DMS 273 treated with DMSO at 0.1 percent for 48 hours (cell line): ENCODE measurements at places on chromosomes 11 and 22.

DNA sequence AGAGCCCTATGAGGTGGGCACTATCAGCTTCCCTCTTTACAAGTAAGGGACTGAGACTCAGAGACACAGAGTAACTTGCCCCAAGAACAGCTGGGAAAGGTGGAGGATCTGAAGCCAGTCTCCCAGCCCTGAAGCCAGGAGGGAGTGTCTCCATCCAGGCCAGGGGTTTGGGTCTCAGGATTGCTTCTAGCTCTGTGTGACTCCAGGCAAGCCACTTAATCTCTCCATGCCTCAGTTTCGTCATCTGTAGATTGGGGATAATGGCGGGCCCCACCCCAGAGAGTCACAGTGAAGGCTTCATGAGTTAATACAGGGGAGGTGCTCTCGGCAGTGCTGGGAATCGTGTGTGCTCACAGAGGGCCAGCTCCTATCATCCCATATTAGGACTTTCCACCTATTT lies 10.5 kb downstream of the MAP4K2 start:
- no peak for DNase-seq

DNA sequence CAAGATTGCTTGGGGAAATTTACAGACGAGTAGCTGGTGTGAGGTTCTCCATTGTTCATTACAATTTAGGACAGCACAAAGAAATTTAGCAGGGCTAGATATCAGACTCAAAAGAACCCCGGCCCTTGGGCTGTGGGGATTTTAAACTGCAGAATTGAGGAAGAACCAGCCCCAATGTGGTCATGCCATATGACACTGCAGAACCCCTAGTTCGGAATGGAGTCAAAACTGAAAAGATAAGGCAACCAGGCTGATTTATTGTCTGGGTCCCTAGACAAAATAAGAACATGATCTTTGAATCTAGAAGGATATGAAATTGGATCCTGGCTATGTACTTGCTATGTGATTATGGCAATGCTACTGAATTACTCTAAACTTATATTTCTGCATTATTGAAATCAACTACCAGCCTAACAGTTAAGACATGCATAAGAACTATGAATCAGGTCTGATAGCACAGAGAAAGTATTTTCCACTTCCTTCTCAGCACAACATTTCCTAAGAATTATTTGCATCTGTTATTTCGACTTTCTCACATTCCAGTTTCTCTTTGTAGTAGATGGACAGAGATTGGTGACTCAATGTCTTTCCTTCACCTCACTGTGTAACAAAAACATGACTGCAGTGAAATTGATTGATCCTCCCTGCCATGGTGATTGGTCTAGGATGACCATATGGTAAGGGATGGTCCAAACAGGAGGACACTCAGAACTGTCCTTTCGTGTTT lies 13.2 kb downstream of the MMP3 start:
- DNase-seq = no peak

DNA sequence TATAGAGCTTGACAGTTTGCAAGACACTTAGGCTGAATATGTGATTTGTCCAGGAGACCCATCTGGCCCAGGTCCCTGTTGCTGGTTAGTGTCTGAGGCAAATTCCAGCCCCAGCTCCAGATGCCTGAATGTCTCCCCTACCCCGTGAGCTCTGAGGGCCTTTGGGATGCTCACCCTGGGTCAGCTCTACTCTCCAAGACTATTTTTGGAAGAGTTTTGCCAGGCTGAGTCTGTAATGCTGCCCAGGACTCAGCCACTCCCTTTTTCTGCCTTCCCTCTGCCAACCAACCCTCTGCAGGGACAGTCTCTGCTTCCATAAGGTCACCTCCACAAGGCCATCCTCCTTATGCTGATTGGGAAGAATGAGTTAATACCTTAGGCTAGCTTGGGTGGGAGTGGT lies 66.3 kb downstream of the CABIN1 start:
- DNase-seq = no peak

DNA sequence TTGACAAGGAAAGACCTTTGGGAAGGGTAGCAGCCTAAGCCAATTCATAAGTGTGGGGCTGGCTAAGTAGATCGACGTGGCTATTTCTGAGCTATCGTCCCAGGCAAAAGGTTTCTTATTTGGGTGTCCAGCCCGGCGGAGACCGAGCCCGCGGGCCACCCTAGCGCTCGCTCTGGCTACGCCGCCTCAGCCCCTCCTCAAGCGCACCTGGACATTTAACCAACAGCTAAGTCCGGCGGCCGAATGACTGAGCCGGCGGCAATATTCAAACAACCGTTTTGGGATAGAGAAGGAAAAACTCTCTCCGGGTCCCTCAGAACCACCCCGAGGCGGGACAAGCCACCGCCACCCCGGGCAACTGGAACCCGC lies 457 bp downstream of the RNF141 start:
- DNase-seq = peak; percentile 1

GRCh38 chr11:84909740-84910139 lies 717.4 kb downstream of the DLG2 start:
- no peak for DNase-seq

GRCh38 chr22:20532256-20532993 lies 25.0 kb downstream of the MED15 start:
- no peak for DNase-seq

- no peak for DNase-seq
Observed at GRCh38 chr11:2402106-2402505, 1.6 kb downstream of the TSSC4 start.

DNA sequence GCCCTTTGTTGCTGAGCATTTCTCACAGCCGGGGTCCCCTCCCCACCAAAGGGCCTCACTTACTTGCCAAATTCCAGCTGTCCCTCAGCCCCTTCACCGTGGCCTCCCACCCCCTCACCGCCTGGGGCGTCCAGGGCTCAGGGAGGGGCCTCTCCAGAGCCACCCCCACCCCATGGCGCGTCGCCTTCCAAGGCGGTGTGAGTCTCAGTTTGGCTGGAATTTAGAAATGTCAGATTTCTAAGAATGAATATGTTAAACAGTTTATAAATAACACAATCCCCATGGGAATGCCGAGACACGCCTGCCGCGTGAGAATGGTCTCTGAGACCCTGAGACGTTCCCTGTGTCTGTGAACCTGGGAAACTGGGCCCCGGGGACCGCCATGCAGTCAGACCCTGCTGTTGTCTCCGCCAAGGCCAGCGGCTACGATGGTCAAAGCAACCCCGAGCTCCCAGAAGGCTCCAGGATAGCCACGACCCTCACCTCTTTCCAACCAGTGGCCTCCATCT lies 28.9 kb downstream of the CELSR1 start:
- DNase-seq = no peak

- no peak for DNase-seq
Observed at GRCh38 chr11:116403794-116404461, 368.9 kb downstream of the BUD13 start.

DNA sequence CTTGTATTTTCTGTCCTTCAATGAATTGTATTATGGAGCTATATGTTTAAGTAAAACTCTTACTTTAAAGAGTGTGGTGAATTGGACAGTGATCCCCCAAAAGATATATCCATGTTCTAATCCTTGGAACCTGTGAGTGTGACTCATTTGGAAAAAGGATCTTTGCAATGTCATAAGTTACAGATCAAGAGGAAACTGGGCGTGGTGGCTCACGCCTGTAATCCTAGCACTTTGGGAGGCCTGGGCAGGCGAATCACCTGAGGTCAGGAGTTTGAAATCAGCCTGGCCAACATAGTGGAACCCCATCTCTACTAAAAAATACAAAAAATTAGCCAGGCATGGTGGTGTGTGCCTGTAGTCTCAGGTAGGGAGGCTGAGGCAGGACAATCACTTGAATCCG lies 36.7 kb downstream of the ELF5 start:
- no peak for DNase-seq

GRCh38 chr22:21984793-21985192 lies 2.2 kb upstream of the TOP3B start:
- no peak for DNase-seq

DNA sequence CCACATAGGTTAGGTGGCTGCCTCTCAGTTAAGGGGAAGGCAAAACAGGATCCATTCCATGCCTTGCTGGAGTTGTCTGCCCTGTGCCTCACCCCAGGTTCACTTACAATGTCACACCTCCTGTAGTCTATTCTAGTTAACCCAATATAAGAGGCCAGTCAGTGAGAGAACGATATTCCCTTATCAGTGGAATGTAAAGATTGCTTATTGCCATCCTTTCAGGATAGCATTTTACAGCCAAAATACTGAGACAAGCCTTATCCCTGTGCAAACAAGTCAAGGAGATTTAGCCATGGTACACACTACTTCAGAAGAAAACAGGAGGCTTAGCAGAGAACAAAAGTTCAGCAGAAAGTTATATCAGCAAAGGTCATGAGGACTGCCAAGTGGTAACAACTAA lies 5.5 kb downstream of the CYP2R1 start:
- DNase-seq = no peak

- no peak for DNase-seq
Observed at GRCh38 chr11:75565221-75565814, 3.3 kb downstream of the SERPINH1 start.

DNA sequence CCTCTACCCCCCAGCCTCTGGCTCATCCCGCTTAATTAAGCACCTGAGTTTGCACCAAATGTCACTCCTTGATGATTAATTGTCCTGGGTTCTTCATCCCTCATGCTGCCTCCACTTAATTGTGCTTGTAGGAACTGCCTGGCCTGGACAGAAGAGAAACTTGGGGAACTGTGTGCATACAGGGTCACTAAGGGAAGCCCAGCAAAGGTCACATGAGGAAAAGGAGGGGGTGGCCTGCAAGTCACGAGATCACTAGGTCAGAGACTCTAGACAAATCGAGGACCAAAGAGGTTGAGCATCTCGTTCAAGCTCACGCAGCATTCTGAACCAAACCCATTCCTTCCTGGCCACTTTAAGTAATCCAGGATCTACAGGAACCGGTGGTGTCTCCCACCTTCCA lies 75.8 kb downstream of the PDE2A start:
- no peak for DNase-seq

- no peak for DNase-seq
Observed at GRCh38 chr11:79822766-79823165, 381.9 kb upstream of the TENM4 start.

- DNase-seq = no peak
Observed at GRCh38 chr22:42829302-42829701, 27.8 kb downstream of the ARFGAP3 start.

DNA sequence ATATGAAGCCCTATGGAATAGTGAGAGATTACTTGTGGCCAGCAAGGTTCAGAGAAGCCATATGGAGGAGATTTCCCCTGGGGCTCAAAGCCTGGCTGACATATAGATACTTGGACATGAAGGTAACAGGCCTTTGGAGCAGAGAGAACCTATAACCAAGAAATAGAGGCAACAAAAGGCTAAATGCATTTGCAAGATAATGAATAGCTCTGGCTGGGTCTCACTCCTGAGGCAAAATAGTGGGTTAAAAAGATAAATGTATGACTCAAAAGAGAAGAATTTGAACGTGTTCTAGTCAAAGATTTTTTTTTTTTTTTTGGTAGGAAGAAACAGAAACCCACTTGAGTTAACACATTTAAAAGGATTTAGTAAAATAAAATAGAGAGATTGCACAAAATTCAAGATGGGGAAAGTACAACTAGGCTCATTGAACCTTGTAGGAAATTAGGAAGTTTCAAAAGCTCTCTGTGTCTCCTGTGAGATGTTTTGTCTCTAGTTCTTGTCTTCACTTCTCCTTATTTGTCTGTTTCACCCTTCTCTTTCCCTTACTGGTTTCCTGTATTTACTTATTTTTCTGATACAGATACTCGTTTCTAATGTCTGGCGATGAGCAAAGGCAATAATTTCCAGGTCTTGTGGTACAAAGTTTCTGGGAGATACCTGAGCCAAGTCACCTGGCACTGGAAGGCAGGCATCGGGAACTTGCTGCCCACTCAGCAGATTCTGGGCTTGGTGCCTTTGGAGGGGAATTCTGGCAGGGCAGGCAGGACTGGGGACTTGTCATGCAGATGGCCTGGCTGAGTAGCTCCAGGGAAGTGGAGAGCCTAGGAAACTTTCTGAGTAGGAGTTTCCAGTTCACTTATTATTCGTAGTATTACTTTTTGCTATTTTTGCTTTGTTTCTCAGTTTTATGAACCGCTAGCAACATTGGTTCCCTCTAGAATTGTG lies 49.2 kb upstream of the SESN3 start:
- DNase-seq = no peak

GRCh38 chr22:50408311-50408710 lies 65.2 kb downstream of the PPP6R2 start:
- no peak for DNase-seq

DNA sequence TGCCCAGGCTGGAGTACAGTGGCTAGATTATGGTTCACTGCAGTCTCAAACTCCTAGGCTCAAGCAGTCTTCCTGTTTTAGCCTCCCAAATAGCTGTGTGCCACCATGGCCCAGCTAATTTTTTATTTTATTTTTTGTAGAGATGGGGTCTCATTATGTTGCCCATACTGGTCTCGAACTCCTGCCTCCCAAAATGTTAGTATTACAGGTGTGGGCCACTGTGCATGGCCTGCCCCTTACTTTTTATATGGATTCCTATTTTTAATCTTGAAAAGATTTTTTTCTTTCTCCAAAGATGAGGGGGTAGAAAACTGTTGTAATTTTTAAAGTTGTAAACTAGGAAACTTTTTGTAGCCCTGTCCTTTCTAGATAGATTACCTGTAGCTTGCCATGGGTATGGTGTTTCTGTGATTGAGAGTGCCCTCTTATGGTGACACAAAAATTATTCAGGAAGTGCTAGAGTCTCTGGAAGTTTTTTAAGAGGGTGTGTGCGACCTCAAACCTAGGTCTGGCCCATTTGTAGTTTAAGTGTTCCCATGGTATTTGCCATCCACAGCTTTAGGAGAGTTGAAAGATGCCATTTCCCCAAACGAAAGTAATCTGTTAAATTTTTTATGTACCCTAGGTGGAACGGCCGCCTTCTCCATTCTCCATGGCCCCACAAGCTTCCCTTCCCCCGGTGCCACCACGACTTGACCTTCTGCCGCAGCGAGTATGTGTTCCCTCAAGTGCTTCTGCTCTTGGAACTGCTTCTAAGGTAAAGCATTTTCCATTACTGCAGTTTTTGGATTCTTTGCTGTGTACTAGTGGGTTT lies 32.4 kb downstream of the MCAM start:
- no peak for DNase-seq

- DNase-seq = no peak
Observed at GRCh38 chr11:115965767-115966504, 461.7 kb upstream of the CADM1 start.

- no peak for DNase-seq
Observed at GRCh38 chr22:38401336-38402084, 53.5 kb downstream of the KCNJ4 start.

- no peak for DNase-seq
Observed at GRCh38 chr22:48757581-48757980, 1070.1 kb downstream of the BRD1 start.

- no peak for DNase-seq
Observed at GRCh38 chr11:10617551-10617950, 49.1 kb upstream of the LYVE1 start.

DNA sequence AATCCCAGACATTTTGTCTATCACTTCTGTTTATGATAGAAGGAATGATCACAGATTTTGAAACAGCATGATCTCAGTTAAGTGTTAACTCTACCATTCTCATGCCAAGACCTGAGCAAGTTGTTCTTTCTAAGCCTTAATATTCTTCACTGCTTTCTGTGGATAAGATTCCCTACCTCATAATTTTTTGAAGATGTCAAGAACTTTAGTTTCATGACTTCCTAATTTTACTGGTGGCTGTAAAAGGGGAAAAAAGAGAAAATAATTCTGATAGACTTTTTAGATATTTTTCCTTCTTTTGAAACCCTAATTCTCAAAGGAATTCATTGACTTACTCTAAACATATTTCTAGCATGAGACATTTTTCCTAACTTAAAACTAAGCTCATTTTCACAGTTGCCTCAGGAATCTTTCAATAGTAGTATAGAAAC lies 520.0 kb upstream of the LUZP2 start:
- no peak for DNase-seq
